ENCODE measurements at places on chromosomes 6 and 20. TPM values are rescaled to one million over a fixed set of nuclear protein-coding genes. Genes with fewer than 3 reads are reported as not detected.

The CD24 gene
- total RNA-seq: 193 TPM

The PIM1 gene
- 45.3 TPM for total RNA-seq

The CEP85L gene
- 4.7 TPM for total RNA-seq

The TRMT6 gene
- total RNA-seq: 28.9 TPM

The ERVFRD-1 gene
- not detected for total RNA-seq

The RIPK1 gene
- 14.7 TPM for total RNA-seq

The TPD52L1 gene
- 4.9 TPM for total RNA-seq

The TSHZ2 gene
- 1.3 TPM for total RNA-seq

The ROS1 gene
- 0.71 TPM for total RNA-seq

The PRDM1 gene
- 0.86 TPM for total RNA-seq

The MAP3K5 gene
- total RNA-seq: 3.4 TPM

The GATA5 gene
- not detected for total RNA-seq

DNA sequence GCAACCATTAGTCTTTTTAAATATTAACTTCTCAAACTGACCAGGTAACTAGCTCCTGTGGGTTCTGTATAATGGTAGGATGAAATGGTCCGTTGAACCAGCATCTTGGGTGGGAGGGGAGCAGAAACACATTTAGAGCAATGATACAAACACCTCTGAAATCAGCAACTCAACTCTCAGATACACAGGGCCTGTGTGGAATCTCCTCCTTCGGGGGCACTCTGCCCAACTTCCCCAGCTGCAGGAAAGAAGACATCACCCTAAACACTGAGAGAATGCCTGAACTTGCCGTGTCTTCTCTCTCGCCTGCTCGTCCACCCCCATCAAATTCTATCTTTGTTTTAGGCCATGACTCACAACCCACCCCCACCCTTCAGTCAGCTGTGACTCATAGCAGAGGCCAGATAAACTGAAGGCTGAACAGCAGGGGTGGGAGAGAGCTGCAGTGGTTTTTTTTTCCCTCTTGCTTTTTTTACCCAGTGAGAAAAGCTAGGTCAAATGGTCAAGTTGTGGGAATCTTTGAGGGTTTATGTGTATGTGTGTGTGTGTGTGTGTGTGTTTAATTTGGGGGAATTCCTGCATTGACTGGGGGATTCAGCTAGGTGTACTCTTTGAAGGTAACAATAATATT is 593.4 kb upstream of the JAG1 start:
- peak; percentile 96 for DNase-seq

GRCh38 chr6:22294301-22294700 is 2.5 kb downstream of the PRL start:
- no peak for DNase-seq

- DNase-seq: no peak
These were observed 41.3 kb upstream of the TAGAP start for GRCh38 chr6:159086033-159086618.

DNA sequence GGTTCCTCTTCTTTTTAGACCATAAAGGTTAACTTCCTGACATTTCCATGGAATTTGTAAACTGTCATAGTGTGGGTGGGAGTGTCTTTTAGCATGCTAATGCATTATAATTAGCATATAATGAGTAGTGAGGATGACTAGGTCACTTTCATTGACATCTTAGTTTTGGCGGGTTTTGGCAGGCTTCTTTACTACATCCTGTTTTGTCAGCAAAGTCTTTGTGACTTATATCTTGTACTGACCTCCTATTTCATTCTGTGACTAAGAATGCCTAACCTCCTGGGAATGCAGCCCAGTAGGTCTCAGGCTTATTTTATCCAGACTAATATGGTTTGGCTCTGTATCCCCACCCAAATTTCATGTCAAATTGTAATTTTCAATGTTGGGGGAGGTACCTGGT is 149.6 kb upstream of the SYNCRIP start:
- no peak for DNase-seq

- no peak for DNase-seq
These were observed 358.4 kb upstream of the RGS17 start for GRCh38 chr6:153489479-153489878.

DNA sequence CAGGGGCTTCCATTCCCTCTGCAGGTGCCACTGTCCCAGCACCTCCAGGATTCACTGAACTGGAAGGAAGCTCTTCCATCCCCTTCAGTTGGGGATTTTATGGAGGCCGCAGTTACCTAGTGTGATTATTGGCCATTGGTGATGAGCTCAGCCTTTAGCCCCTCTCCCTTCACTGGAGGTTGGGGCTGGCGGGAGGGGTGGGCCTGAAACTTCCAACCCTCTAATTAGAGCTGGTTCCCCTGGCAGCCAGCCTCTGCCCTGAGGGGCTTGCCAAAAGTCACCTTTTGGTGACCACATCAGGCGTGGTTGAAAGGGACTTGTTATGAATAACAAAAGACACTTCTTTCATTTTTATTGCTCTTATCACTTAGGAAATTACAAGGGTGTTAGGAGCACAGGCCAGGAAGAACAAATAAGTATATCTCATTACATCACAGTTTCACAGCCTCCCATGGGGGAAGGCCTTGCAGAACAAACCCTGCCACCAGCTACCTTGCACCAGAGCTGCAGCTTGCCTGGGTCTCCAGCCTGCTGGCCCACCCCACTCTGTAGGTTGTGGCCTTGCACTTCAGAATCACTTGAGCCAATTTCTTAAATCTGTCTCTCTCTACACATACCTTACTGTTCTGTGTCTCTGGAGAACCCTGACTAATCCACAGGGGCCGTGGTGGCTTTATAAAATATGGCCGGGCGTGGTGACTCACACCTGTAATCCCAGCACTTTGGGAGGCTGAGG is 5.0 kb downstream of the PYGB start:
- DNase-seq: no peak

- no peak for DNase-seq
These were observed 250.9 kb upstream of the SULF2 start for GRCh38 chr20:48035961-48036731.

DNA sequence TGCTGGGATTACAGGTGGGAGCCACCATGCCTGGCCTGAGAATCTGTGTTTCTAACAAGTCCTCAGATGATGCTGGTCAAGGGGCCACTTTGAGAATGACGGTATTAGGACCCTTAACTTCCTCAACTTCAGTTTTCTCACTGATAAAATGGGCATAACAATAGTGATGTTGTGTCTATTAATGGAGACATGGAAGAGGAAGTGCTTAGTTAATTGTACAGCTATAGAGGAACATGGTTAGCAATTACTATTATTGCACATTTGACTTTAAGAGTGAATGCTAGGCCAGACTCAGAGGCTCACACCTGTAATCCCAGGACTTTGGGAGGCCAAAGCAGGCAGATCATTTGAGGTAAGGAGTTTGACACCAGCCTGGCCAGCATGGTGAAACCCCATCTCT is 12.7 kb downstream of the DPPA5 start:
- DNase-seq: no peak

GRCh38 chr6:106026748-106027715 is 59.1 kb upstream of the PRDM1 start:
- no peak for DNase-seq

GRCh38 chr6:121055572-121056163 is 278.6 kb downstream of the TBC1D32 start:
- DNase-seq: peak; percentile 25

DNA sequence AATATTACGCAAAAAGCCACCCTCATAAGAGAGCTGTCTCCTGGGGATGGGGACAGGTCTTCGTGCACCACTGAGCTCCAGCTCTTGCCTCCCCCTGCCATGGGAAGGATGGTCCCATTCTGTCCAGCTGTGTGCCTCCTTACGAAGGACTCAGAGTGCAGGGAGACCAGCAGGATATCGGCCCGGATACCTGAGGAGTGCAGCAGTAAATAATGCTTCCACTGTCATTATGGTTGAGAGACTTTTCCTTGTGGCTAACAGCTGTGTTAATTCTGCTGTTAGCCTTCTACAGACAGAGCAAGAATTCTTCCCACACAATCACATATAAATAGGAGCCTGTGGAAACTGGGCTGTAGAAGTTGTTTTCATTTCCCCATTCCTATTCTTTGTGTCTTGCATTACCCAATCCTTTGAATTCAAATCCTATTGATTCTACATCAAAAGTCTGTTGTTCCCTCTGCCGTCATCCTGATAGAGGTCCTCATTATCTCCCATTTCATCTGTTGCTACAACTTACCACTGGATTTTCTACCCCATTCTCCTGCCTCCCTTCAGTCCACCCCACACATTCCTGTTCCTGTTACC is 364.6 kb upstream of the SOX4 start:
- DNase-seq: no peak

- DNase-seq: peak; percentile 9
These were observed 50.5 kb upstream of the ENPP5 start for GRCh38 chr6:46221222-46221793.

- DNase-seq: no peak
These were observed 52.2 kb downstream of the GFRAL start for GRCh38 chr6:55379471-55379870.

DNA sequence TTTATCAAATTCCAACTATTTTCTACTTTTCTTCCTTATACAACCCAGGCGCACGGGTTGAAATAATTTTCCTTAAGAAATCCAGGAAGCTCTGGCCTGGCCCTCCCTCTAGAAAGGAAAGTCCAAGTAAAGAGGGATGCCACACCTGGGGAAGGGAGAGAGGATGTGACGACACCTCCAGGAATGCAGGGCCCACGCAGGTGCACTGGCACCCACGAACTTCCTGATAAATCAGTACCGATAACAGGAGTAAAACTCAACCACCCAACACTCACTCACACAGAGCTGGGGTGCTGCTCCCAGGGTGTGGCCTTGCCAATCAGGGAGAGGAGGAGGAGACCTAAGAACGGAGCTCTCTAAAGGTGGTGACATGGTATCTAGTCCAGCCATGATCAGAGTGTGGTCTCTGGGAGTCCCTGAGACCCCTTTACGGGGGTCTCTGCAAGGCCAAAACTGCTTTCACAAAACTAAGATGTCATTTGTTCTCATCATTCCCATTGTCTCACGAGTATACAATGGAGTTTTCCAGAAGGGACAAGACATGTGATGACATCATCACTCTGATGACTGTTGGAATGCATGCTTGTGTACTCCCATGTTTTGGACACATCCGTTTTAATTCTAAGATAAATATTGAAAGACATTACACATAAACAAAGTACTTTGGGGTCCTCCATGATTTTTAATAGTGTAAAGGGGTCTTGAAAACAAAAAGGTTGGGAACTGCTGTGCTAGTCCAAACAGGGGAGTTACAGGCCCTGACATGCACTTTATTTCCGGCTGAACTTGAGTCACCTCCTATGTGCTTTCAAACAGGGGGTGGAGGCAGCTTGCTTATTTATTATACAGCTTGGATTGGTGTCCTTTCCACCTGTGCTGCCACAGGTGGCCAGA is 2.2 kb upstream of the PARD6B start:
- no peak for DNase-seq

DNA sequence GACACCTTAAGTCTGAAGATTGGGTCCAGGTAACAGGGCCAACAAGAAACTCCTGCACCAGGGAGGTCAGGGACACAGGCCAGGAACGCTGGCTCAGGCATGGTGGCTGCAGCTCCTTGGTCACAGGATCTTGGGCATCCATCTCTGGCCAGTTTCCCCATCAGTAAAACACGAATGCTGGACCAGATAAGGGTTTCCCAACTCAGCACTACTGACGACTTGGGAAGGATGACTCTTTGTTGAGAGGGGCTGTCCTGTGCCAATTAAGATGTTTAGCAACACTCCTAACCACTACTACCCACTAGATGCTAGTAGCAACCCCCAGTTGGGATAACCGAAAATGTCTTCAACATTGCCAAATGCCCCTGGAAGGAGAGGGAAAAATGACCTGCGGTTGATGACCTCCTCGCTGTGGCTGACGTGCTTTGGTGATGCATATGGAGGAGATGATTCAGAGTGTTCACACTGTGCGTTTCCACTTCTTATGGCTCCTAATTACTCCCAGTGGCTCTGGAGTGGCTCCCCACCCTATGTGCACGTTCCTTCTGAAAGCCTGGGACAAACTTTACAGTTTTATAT is 261.9 kb downstream of the CDH26 start:
- DNase-seq: peak; percentile 74

DNA sequence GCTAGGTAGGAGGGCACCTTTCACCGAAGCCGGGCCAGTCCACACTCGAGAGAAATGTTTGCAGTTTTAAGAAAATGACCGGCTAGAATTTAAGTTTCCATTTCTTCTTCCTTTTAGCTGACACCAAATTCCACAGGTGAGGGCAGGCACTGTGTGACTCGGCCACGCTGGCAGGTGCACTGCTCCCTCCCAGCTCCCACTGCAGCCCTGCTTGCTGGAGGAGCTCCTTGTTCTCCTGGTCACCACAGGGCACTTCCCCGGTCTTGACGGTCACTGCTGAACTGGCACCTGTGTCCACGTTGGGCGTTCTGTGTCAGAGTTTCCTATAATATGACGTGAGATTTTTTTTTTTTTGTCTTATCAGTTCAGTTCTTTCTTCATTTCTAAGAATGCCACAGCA is 3.6 kb upstream of the KIF25 start:
- no peak for DNase-seq

DNA sequence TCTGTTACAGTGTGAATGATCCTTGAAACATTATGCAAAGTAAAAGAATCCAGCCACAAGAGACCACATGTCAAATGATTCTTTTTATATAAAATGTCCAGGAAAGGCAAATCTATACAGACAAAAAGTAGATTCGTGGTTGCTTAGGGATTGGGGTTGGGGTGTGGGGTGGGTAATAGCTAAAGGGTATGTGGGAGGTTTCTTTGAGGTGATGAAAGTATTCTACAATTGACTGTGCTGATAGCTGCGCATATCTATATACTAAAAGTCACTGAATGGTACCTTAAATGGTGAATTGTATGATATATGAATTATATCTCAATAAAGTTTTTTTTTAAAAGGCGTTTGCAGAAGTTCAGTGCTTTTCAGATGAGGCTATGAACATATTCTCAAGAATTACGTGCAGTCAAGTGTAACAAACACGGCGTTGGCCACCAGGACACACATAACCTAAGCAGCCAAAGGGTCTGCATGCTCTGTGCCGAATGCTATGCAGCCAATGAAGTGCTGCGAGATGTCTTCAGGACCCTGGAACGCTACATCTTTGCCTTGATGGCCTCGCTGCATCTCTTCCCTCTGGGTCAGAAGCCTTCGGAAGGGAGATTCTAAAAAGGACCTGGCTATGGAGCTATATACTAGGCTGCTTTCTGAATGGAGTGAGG is 96.9 kb downstream of the SCML4 start:
- DNase-seq: no peak

- DNase-seq: peak; percentile 30
These were observed 3.6 kb downstream of the BEND6 start for GRCh38 chr6:56958481-56958880.

GRCh38 chr6:14622085-14622484 is 504.5 kb downstream of the CD83 start:
- no peak for DNase-seq

- DNase-seq: no peak
These were observed 74.1 kb downstream of the TPBG start for GRCh38 chr6:82437701-82438100.
